ENCODE measurements at places on chromosomes 3 and 15. TPM values are rescaled to one million over a fixed set of nuclear protein-coding genes. Genes with fewer than 3 reads are reported as not detected.

Gene RLBP1
- not detected for total RNA-seq

GRCh38 chr15:90870354-90871138 lies 2.2 kb downstream of the FURIN start:
- DNase-seq, result peak; percentile 47
- H3K27ac ChIP-seq, result peak overlapping the region; percentile 79
- no peaks in the 10 kb centered on the region for H3K27me3 ChIP-seq
- H3K36me3 ChIP-seq, result peaks cover 1% of the 10 kb centered on the region

Gene MCF2L2
- 2.7 TPM for total RNA-seq

GRCh38 chr15:82901114-82901805 lies 51.3 kb downstream of the HOMER2 start:
- no peaks in the 10 kb centered on the region for H3K4me1 ChIP-seq
- H3K36me3 ChIP-seq, result no peaks in the 10 kb centered on the region
- H3K27me3 ChIP-seq, result no peaks in the 10 kb centered on the region
- H3K4me3 ChIP-seq, result no peak overlapping the region

- H3K4me3 ChIP-seq, result no peak overlapping the region
- peaks cover 5% of the 10 kb centered on the region for H3K4me1 ChIP-seq
- H3K27ac ChIP-seq, result no peak overlapping the region
- no peaks in the 10 kb centered on the region for H3K27me3 ChIP-seq
Observed at GRCh38 chr3:64203216-64203615, 22.1 kb downstream of the PRICKLE2 start.

DNA sequence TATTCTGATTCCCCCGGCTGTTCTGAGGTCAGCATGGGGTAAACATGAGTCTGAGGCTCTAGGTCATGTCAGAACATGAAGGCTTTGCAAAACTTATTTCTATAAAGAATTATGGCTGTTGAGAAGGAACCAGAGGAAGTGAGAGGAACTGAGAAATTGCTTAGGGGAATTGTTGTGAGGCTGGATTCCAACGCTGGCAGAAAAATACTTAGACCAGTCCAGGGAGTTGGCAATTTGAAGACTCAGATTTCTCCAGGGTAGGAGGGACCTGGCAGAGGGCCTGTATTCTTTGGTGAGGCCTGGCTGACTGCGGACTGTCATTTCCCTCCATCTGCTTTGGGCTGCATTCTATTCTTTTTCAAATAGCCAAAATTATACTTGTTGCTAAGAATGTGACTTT lies 155.5 kb downstream of the PLD1 start:
- H3K27ac ChIP-seq, result no peak overlapping the region
- no peaks in the 10 kb centered on the region for H3K4me1 ChIP-seq
- H3K4me3 ChIP-seq, result no peak overlapping the region
- H3K27me3 ChIP-seq, result no peaks in the 10 kb centered on the region

DNA sequence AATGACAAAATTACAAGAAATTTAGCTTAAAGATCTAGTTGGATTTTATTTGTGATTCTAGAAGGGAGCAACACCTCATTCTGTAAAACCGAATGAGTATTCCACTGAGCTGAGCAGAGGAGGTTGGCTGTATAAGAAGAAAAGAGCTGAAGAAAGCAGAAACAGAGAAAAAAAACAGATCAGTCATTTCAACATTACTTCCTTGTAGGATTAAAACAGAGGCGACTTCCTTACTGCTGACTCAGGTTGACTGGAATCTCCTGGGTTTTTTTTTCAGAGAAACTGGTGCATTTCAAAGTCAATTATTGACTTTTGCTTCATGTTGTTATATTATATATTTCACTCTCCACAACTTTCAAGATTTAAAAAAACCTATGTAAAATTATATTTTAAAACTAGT lies 368.1 kb upstream of the UBE2E2 start:
- no peaks in the 10 kb centered on the region for H3K27me3 ChIP-seq
- H3K36me3 ChIP-seq, result no peaks in the 10 kb centered on the region
- H3K4me1 ChIP-seq, result no peaks in the 10 kb centered on the region
- DNase-seq, result no peak

GRCh38 chr3:152656972-152657355 lies 178.0 kb upstream of the P2RY1 start:
- no peak overlapping the region for H3K4me3 ChIP-seq
- no peak overlapping the region for H3K27ac ChIP-seq
- no peak for DNase-seq

GRCh38 chr3:150410311-150411105 lies 2.4 kb downstream of the TSC22D2 start:
- H3K4me1 ChIP-seq, result peaks cover 18% of the 10 kb centered on the region
- peak; percentile 35 for DNase-seq
- H3K36me3 ChIP-seq, result peaks cover 10% of the 10 kb centered on the region
- H3K4me3 ChIP-seq, result peak overlapping the region; percentile 98
- H3K27ac ChIP-seq, result no peak overlapping the region
